Transverse colon (tissue), 4 donors: ENCODE measurements at places on chromosomes 3 and 15. TPM values are rescaled to one million over a fixed set of nuclear protein-coding genes. Genes with fewer than 3 reads are reported as not detected.
A peak's percentile ranks its signal among the peaks of the same experiment; 100 is the strongest.

- H3K4me3 ChIP-seq = no peak overlapping the region
- no peak overlapping the region for H3K27ac ChIP-seq
- peaks cover 95% of the 10 kb centered on the region for H3K27me3 ChIP-seq
- no peak for DNase-seq
- peaks cover 23% of the 10 kb centered on the region for H3K4me1 ChIP-seq
Measured at GRCh38 chr15:89360294-89360971, 25.8 kb upstream of the POLG start.

- no peaks in the 10 kb centered on the region for H3K4me1 ChIP-seq
- H3K27ac ChIP-seq = no peak overlapping the region
- H3K36me3 ChIP-seq = no peaks in the 10 kb centered on the region
- no peak for DNase-seq
- no peaks in the 10 kb centered on the region for H3K27me3 ChIP-seq
Measured at GRCh38 chr3:168616915-168617314, 521.2 kb upstream of the GOLIM4 start.

DNA sequence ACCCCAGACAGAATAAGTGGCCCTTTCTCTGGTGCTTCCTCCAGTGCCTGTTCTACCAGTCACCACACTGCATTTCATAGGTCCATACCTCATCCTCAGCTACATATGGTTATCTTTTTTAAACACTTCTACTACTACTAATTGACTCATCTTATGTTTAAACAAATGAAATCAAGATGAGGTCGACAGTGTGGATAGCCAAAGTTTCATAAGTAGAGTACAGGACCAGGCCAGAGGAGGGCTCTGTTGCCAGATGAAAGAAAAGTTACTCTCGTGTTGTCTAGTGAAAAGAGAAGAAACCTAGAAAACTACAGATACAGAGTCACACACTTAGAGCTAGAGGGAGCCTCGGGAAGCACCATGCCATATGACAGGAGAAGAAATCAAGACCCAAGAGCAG is 296.1 kb downstream of the VPS13C start:
- peaks cover 7% of the 10 kb centered on the region for H3K27me3 ChIP-seq
- no peaks in the 10 kb centered on the region for H3K36me3 ChIP-seq
- H3K27ac ChIP-seq = no peak overlapping the region
- H3K4me3 ChIP-seq = no peak overlapping the region

- H3K4me1 ChIP-seq = peaks cover 50% of the 10 kb centered on the region
- DNase-seq = no peak
- no peak overlapping the region for H3K4me3 ChIP-seq
- H3K36me3 ChIP-seq = no peaks in the 10 kb centered on the region
- H3K27me3 ChIP-seq = no peaks in the 10 kb centered on the region
Measured at GRCh38 chr15:101209285-101209845, 42.5 kb downstream of the CHSY1 start.

- H3K27ac ChIP-seq = no peak overlapping the region
- H3K4me1 ChIP-seq = no peaks in the 10 kb centered on the region
- H3K4me3 ChIP-seq = no peak overlapping the region
- H3K27me3 ChIP-seq = no peaks in the 10 kb centered on the region
Measured at GRCh38 chr3:95217661-95218060, 1154.8 kb downstream of the NSUN3 start.

DNA sequence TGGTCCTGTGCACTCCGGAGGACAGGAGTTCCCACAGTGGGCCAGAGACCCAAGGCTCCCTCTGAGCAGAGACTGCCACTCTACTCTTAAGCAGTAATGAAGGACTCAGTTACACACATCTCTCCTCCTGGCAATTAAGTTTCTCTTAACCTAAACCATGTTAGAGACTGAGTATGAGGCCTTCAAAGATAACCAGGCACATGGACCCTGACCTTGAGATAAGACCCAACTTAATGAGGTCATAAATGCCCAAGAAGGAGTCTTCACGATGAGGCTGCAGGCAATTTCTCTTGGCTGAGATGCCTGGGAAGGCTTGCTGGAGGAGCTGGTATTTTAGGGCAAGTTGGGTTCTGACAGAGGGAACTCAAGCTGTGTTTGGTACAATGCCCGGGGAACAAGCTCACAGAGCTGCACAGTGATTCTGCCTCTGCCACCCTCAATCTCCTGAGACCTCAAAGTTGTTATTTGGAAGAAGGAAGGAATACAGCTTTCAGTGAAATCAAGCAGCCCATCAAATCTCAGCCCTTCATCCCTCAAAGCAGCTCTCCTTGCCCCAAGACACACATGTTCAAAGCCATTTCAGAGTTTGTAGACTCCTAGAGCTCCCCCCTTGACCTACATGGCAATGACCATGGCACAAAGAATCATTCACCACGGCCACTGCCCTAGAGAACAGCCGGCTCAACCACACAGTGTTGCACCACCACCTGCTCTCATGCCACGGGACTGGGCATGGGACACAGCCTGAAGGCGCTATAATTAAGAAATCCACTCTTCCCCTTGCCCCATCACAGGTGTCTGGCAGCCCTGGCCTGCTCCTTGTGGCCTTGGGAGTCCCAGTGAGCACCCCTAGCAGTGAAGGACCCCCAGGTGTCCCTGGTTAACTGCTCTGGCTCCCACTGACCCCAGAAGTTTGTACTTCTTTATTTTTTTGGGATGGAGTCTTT is 7.1 kb downstream of the RMDN3 start:
- H3K36me3 ChIP-seq = peaks cover 32% of the 10 kb centered on the region
- no peaks in the 10 kb centered on the region for H3K27me3 ChIP-seq
- no peak overlapping the region for H3K4me3 ChIP-seq
- no peak for DNase-seq
- H3K27ac ChIP-seq = no peak overlapping the region

GRCh38 chr3:194224471-194225417 is 88.8 kb downstream of the HES1 start:
- DNase-seq = no peak
- H3K4me3 ChIP-seq = no peak overlapping the region
- H3K36me3 ChIP-seq = no peaks in the 10 kb centered on the region
- no peaks in the 10 kb centered on the region for H3K4me1 ChIP-seq
- no peaks in the 10 kb centered on the region for H3K27me3 ChIP-seq

DNA sequence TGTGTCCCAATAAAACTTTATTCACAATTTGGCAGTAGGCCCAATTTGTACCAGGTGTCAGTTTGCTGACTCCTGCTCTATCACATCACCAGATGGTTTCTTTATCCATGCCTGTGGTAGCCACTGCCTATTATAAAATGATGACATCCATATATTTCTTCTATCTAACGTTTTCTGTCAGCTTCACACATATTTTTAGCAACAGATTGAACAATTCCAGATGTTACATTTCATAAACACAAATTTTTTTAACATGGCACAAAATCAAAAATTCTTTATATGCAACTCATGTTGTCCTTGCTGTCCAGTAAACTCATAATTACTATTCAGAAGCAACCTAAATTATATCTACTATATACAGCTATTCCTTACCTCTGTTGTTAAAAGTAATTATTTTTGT is 1371.6 kb downstream of the NSUN3 start:
- no peak overlapping the region for H3K4me3 ChIP-seq
- no peaks in the 10 kb centered on the region for H3K27me3 ChIP-seq
- H3K36me3 ChIP-seq = no peaks in the 10 kb centered on the region

DNA sequence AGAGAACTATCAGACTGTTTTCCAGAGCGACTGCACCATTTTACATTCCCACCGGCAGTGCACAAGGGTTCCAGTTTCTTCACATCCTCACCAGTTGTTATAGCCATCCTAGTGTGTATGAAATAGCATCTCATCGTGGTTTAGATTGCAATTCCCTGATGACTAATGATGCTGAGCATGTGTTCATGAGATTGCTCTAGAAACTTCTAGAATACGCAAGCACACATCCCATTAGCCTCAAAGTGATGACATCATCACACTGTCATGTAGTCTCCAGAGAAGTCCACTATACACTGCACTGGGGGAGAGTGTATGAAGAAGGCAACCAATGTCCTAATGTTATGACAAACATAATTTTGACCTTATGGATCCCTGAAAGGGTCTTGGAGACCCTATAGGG is 30.1 kb downstream of the FBLN2 start:
- H3K27ac ChIP-seq = no peak overlapping the region
- no peak for DNase-seq
- no peaks in the 10 kb centered on the region for H3K27me3 ChIP-seq
- H3K4me3 ChIP-seq = no peak overlapping the region
- H3K36me3 ChIP-seq = no peaks in the 10 kb centered on the region
- no peaks in the 10 kb centered on the region for H3K4me1 ChIP-seq

GRCh38 chr15:70793694-70794093 is 30.3 kb upstream of the UACA start:
- no peaks in the 10 kb centered on the region for H3K4me1 ChIP-seq
- no peaks in the 10 kb centered on the region for H3K36me3 ChIP-seq
- H3K4me3 ChIP-seq = no peak overlapping the region
- no peak overlapping the region for H3K27ac ChIP-seq
- no peak for DNase-seq
- peaks cover 11% of the 10 kb centered on the region for H3K27me3 ChIP-seq

- no peak for DNase-seq
- H3K27me3 ChIP-seq = no peaks in the 10 kb centered on the region
- peaks cover 9% of the 10 kb centered on the region for H3K4me1 ChIP-seq
Measured at GRCh38 chr15:39454189-39454986, 126.5 kb upstream of the THBS1 start.

DNA sequence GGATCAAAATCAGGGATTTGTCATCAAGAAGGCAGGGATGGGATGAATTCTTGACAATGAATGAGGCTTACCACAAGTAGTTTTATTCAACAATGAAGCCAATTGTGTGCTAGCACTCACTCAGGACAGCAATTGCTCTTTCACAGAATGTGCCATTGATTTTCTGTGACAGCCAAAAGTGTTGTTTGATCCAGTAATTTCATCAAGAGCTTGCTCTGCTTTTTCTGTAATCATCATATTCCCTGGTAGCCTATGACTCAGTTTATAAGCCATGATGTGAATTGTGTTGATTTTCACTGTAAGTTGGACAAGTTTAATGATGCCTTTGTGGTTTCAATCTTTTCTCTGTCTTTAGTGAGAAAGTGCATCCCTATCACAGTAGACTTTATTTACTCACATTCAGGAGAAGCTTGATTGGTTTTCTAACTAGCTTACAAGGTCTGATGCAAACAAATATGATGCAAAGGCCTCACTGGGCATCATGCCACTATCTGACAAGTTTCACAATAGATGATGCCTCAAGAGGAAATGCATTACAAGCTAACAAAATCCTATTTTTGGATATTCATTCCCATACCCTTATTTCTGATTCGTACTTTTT is 13.6 kb upstream of the CSRNP1 start:
- no peaks in the 10 kb centered on the region for H3K36me3 ChIP-seq
- no peak for DNase-seq
- no peaks in the 10 kb centered on the region for H3K27me3 ChIP-seq
- H3K4me3 ChIP-seq = no peak overlapping the region

- no peak overlapping the region for H3K27ac ChIP-seq
- no peaks in the 10 kb centered on the region for H3K36me3 ChIP-seq
- no peaks in the 10 kb centered on the region for H3K27me3 ChIP-seq
- DNase-seq = no peak
Measured at GRCh38 chr3:139836698-139837464, 98.1 kb upstream of the CLSTN2 start.

DNA sequence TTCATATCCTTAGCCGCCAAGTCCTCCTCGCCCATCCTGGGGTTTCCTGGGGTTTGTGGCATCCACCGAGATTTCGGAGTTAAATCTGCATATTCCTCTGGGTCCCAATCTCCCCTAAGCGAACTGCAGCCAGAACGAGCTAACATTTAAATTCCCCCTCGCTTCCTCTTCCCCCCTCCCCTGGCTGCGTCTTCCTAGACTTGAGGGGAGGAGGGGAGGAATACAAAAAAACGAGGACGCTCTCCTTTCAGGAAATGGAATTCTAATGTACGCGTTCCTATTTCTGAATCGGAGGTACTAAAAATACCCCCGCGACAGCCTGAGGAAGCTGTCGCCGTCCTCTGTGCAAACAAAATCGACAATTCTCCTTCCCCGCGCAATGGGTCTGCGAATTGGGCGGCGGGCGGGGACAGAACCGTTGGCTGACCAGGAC is 5.6 kb downstream of the FEZF2 start:
- peaks cover 9% of the 10 kb centered on the region for H3K4me1 ChIP-seq
- no peak overlapping the region for H3K27ac ChIP-seq
- peaks cover 97% of the 10 kb centered on the region for H3K27me3 ChIP-seq
- H3K4me3 ChIP-seq = no peak overlapping the region

DNA sequence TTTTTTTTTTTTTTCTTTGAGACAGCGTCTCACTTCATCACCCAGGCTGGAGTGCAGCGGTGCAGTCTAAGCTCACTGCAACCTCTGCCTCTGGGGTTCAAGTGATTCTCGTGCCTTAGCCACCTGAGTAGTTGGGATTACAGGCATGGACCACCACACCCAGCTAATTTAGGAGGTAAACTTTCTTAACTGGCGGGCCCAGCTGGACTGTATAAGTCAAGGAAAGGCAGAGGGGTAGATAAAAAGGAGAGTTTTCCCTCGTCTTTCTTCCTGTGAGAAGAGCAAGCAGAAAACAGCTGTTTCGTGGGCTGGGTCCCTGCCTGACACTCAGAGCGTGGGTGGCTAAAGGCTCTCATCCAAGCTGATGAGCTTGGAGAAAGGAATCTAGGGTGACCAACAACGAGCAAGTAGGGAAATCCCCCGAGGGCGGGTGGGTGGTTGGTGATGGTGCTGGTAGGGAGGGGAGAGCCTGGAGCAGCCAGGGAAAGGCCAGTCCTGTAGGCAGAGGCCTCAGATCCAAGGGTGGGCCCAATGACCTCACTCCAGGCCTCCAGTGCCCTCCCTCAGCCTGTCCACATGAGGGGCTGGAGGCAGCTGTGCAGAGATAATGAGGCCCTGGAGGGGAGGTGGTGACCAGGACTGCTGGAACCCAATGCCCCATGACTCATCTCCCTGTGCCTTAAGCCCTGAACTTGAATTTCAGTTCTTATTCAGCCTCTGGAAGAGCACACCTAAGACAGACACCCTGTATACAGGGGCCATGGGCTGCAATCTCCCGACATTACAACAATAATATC is 43.1 kb upstream of the LIMD1 start:
- no peak overlapping the region for H3K4me3 ChIP-seq
- H3K4me1 ChIP-seq = peaks cover 50% of the 10 kb centered on the region
- H3K27ac ChIP-seq = peak overlapping the region; percentile 67
- peak; percentile 37 for DNase-seq

GRCh38 chr3:40869013-40869412 is 330.3 kb upstream of the CTNNB1 start:
- no peak overlapping the region for H3K4me3 ChIP-seq
- no peaks in the 10 kb centered on the region for H3K36me3 ChIP-seq
- H3K4me1 ChIP-seq = no peaks in the 10 kb centered on the region

DNA sequence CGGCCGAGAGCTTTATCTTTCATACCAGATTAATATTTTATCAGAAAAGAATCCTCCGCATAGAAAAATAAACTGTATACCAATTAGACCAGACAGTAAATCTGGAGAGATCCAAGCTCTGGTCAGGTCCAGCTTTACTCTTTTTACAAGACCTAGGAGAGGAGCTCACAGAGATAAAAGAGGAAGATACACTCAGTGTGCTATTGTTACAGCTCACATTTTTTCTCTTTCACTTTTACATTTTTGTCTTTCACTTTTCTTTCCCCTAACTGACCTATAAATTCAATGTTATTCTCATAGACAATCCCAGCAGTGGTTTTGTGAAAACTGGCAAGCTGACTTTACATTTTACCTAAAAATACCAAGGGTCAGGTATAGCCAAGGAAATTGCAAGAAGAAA is 55.8 kb downstream of the GUCA1C start:
- no peak overlapping the region for H3K4me3 ChIP-seq
- no peaks in the 10 kb centered on the region for H3K4me1 ChIP-seq
- no peaks in the 10 kb centered on the region for H3K27me3 ChIP-seq
- H3K27ac ChIP-seq = no peak overlapping the region

Gene ADGRG7
- total RNA-seq = 1.8 TPM

Gene IMPG2
- 0.37 TPM for total RNA-seq

Gene RPSA
- 460 TPM for total RNA-seq

Gene TUSC7
- total RNA-seq = not detected

Gene OSTN
- total RNA-seq = not detected

Gene SRGAP3
- total RNA-seq = 20.2 TPM

Gene THPO
- not detected for total RNA-seq

Gene DNAJA4
- total RNA-seq = 69.9 TPM

Gene GALNT15
- 88.8 TPM for total RNA-seq

Gene TSPAN3
- 772 TPM for total RNA-seq
